ENCODE measurements at places on chromosomes 4 and X.

GRCh38 chr4:47954245-47954644 is 39.9 kb upstream of the NFXL1 start:
- DNase-seq, result no peak

DNA sequence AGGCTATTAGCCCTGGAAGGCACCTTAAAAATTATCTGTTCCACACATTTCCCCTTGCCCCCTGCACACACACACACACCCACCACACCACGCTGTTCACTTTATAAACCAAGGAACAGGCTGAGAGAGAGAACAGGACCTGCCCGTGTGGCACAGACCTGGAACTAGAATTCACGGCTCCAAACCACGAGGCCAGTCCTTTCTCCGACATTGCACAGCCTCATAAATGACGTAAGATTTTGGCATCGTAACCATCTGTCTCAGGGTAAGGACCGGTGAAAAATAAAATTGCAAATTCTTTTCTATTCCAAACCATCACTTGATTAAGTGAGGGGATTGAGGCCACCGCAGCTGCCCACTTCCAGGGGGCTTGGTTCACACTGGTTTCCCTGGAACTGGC is 330.3 kb downstream of the BCOR start:
- no peak for DNase-seq

GRCh38 chrX:386768-387575 is at the start of gene PPP2R3B:
Gene PPP2R3B (minus strand): TSS chrX:386907. CDS start chrX:386691, 216 bp downstream.
- peak; percentile 96 for DNase-seq

DNA sequence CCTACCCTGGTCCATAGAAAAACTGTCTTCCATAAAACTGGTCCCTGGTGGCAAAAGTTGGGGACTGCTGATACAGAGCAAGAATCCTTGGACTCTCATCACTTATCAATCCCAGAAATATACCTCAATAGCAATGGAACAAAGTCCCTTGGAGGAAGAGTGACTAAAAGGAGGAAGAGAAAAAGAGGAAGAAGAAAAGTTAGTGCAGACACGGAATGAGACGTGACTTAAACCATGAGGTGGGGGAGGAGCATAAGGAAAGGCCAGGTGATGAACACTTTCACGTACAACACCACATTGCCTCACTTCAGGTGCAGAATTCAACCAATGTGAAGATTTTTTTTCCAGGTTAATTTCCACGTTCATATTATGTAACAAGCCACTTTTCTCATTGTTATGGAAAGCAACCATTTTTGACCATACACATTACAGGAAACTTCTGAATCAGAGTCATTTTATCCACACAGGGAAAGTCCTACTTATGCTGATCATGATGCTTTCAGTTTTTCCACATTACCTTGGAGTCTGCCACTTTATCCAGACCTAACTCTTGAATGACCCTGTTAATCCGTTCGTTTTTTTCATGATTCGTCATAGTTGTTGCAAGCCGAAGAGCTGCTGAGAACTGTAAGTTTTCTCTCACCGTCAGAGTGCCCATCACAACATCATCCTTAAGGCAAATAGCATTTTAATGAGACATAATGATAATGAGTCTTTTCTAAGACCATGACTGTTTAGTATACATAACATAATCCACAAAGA is 27.7 kb downstream of the ABCG2 start:
- no peak for DNase-seq

- no peak for DNase-seq
Measured at GRCh38 chr4:73901031-73901430, 31.8 kb downstream of the CXCL1 start.

All from breast epithelium (tissue), 4 donors.